ENCODE measurements at places on chromosomes 4 and X.

DNA sequence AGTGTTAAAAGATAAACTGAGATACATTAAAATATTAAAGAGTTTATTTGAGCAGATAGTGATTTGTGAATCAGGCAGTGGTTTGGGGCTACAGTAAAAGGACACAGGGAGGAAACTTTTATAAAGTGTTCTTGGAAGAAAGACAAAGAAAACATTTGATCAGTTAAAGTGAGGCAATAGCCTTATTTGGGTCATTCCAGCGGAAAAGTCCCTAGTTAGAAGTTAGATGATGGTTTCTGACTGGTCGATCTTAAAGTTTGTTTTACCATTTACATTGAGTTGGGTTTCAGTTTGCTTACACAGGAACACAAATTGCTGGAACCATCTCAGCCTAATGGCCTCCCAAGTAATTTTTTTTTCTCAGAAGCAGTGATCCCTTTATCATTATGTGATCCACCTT, 69.7 kb downstream of the PPP1R2C start:
- no peak for DNase-seq

DNA sequence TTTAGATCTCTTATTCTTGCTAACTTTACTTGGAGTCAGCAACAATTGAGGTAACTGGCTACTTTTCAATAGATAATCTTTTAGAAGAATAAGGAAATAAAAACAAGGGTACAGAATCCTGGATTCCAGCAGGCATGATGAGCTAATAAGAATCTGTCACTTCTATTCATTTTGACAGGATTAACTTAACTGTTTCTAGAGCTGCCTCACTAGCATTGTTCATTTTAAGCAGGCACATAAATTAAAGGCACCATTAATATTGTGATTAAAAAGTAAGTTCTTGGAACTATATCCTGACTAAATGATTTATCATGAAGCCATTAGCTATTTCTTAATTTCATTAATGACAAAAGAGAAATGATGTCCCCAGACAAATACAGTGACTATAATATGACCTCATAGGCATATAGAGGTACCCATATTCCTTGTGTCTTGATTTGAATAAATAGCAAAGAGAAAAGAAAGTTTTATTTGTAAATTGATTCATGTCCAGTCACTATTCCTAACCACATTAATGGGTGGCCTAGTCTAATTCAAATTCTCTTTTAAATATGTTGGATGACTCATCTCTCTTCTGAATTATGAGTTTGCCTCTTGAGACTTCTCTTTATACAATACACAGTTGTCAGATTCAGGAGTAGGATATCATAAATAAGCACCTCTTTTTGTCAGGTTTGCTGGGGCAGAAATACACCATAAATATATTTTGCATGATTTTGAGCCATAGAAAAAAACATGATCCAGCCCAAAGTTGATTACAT, 343.0 kb downstream of the SLITRK2 start:
- DNase-seq, result no peak

DNA sequence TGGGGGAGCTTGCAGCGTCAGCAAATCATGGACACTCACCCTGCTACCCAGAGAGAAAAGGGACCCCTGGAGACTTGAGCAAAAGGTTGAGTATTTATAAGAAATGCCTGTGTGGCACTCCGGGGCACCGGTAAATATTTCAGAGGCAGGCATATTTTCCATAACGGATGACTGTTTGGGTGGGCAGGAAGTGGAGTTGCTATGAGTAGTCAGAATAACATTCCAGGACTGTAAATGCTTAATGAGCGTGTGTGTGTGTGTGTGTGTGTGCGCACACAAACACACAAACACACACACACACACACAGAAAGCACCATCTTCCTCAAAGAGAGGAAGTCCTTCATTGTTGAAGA, 74.6 kb downstream of the MXRA5 start:
- peak; percentile 35 for DNase-seq

- DNase-seq, result no peak
Observed at GRCh38 chr4:174946246-174946645, 28.1 kb downstream of the ADAM29 start.

- no peak for DNase-seq
Observed at GRCh38 chr4:174401471-174402130, 117.9 kb downstream of the CEP44 start.

DNA sequence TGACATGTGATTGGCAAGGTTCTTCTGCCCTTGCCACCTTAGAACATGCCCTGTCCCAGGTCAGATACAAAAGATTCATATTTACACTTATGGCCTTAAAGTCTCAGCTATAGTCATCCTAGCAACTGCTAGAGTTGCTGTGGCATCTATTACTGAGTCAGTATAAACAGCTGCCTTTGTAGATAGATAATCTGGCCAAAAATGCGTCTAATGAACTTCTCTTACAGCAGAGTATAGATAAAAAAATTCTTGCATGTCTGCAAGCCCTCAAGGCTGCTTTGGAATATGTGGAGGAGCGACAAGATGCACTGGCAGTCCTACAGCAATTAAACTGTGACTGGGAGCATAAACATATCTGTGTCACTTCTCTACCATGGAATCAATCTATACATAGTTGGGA, 1209.7 kb upstream of the PABPC4L start:
- DNase-seq, result no peak

DNA sequence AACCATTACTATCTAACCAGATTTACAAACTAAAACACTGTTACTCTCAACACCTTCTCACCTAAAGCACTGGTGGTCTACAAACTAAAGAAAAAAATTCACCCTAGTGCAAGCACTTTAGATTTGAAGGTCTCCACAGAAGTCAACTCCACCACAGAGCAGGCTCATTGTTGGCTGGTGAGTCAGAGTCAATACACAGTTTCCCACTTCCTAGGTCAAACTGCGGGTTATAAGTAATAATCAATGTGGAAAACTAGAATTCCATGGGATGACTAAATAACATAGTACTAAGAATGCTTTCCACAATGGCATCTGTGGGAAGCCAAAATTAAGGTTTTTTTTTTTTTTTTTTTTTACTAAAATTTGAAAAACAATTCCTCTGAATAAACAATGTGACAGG, 191.8 kb downstream of the PDGFC start:
- no peak for DNase-seq

GRCh38 chrX:8955511-8955910, 78.4 kb downstream of the FAM9B start:
- DNase-seq, result no peak

DNA sequence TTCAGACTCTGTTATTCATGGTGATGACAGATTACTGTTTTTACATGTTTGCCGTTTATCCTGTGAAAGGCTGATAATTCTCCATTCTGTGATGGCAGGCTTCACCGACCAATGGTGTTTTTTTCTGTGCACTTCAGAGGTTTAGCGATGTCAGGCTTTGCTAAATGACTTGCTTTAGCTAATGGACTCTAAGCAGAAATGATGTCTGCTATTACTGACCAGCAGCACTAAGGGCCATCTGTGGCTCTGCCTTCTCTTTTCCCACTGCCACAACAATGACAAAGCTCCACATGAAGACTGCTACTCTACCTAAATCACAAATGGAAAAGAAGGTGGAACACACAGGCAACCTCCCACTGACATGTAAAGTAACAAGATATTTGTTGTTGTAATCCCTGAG, 68.4 kb upstream of the ALB start:
- DNase-seq, result no peak

GRCh38 chr4:98481167-98481566, 177.2 kb downstream of the TSPAN5 start:
- DNase-seq, result no peak

DNA sequence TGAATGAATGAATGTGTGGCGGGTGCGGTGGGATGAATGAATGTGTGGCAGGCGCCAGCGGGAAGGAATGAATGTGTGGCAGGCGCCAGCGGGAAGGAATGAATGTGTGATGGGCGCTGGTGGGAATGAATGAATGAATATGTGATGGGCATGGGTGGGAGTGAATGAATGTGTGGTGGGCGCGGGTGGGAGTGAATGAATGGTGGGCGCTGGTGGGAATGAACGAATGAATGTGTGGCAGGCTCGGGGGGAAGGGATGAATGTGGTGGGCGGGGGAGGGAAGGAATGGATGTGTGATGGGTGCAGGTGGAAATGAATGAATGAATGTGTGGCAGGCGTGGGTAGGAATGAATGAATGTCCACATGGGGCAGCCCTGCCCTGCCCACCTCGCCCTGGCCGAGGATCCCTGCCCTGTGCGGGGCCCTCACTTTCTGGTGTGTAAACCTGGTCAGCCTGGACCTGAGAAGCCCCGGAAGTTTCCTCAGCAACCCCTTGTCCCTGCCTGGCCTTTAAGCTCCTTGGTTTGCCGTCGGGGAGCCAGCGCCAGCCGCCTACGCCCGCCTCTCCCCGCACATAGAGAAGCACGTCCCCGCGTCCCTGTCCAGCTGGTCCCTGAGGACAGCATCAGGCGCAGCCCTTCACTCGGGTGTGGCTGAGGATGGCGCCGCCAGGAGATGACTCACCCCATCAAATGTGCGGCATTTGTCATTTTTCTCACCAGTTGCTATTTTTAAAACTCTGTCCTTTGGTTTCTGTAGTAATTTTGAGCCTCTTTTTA, 112.8 kb upstream of the LRPAP1 start:
- DNase-seq, result no peak

- DNase-seq, result no peak
Observed at GRCh38 chr4:189293459-189293858, 647.2 kb upstream of the FRG1 start.

- DNase-seq, result no peak
Observed at GRCh38 chr4:19776929-19777328, 474.8 kb upstream of the SLIT2 start.

DNA sequence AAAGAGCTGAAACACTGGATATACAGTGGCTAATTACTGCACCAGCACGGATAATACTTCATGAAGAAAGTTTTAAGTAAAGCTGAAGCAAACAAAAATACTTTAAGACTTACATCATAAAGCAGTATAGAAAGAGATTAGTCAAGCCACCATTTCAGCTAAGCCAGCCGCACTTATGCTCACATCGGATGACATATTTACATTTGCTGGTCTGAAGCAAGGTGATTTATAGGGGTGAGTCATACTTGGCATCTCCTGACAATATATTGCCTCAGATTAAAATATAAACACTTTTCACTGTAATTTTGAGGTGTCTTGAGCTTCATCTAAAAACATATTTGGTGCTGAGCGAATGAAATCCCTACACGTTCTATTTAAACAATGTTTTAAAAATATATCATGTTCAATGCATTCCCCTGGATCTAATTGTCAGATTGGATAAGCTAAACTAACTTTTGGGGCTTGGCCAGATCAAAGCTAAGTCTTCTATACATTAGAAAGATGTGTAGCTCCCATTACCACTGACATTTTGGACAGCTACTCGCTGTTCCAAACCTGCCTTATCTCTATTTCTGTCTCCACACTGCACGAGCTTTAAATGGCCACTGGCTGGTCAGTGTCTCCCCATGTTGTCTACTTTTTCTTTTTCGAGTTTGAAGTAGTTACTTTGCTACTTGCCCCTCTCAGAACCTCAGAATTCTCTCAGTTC, 103.2 kb downstream of the VCX2 start:
- no peak for DNase-seq

GRCh38 chrX:68372665-68373064, 60.6 kb downstream of the OPHN1 start:
- DNase-seq, result peak; percentile 66

- no peak for DNase-seq
Observed at GRCh38 chr4:28449085-28449484, 1588.4 kb downstream of the STIM2 start.

GRCh38 chrX:154779261-154779660, 16.6 kb downstream of the DKC1 start:
- DNase-seq, result no peak
